ENCODE measurements at places on chromosomes 3 and 15. TPM values are rescaled to one million over a fixed set of nuclear protein-coding genes. Genes with fewer than 3 reads are reported as not detected.

GRCh38 chr15:81092559-81092902 lies 41.5 kb upstream of the CFAP161 start:
- H3K4me3 ChIP-seq: no peak overlapping the region
- no peaks in the 10 kb centered on the region for H3K27me3 ChIP-seq
- H3K27ac ChIP-seq: no peak overlapping the region
- H3K36me3 ChIP-seq: no peaks in the 10 kb centered on the region
- H3K4me1 ChIP-seq: peaks cover 10% of the 10 kb centered on the region

- peaks cover 25% of the 10 kb centered on the region for H3K4me1 ChIP-seq
- H3K4me3 ChIP-seq: peak overlapping the region; percentile 91
- no peak for DNase-seq
- H3K27me3 ChIP-seq: no peaks in the 10 kb centered on the region
These were observed 1.9 kb downstream of the NFKBIZ start for GRCh38 chr3:101851072-101851770.

- H3K36me3 ChIP-seq: no peaks in the 10 kb centered on the region
- peaks cover 8% of the 10 kb centered on the region for H3K4me1 ChIP-seq
- H3K27me3 ChIP-seq: no peaks in the 10 kb centered on the region
- H3K4me3 ChIP-seq: no peak overlapping the region
These were observed 175.0 kb upstream of the MCTP2 start for GRCh38 chr15:94056314-94056713.

GRCh38 chr3:182568261-182568660 lies 225.0 kb upstream of the ATP11B start:
- no peaks in the 10 kb centered on the region for H3K4me1 ChIP-seq
- no peak overlapping the region for H3K27ac ChIP-seq
- DNase-seq: no peak
- no peak overlapping the region for H3K4me3 ChIP-seq
- no peaks in the 10 kb centered on the region for H3K36me3 ChIP-seq
- H3K27me3 ChIP-seq: no peaks in the 10 kb centered on the region

GRCh38 chr15:99185414-99186130 lies 63.8 kb downstream of the TTC23 start:
- no peaks in the 10 kb centered on the region for H3K27me3 ChIP-seq
- no peaks in the 10 kb centered on the region for H3K36me3 ChIP-seq
- no peaks in the 10 kb centered on the region for H3K4me1 ChIP-seq
- no peak overlapping the region for H3K27ac ChIP-seq

GRCh38 chr3:145865399-145866018 lies 295.5 kb downstream of the PLOD2 start:
- H3K36me3 ChIP-seq: no peaks in the 10 kb centered on the region
- no peak for DNase-seq
- no peaks in the 10 kb centered on the region for H3K4me1 ChIP-seq
- H3K27ac ChIP-seq: no peak overlapping the region

The ITGA11 gene
- 15.5 TPM for total RNA-seq

- H3K36me3 ChIP-seq: no peaks in the 10 kb centered on the region
- H3K27me3 ChIP-seq: no peaks in the 10 kb centered on the region
- no peaks in the 10 kb centered on the region for H3K4me1 ChIP-seq
- DNase-seq: no peak
These were observed 44.4 kb downstream of the MECOM start for GRCh38 chr3:169618894-169619792.

GRCh38 chr3:62167566-62168262 lies 205.6 kb downstream of the FEZF2 start:
- no peak for DNase-seq
- H3K4me3 ChIP-seq: no peak overlapping the region
- no peaks in the 10 kb centered on the region for H3K4me1 ChIP-seq
- H3K27me3 ChIP-seq: no peaks in the 10 kb centered on the region
- H3K27ac ChIP-seq: no peak overlapping the region
- H3K36me3 ChIP-seq: no peaks in the 10 kb centered on the region

DNA sequence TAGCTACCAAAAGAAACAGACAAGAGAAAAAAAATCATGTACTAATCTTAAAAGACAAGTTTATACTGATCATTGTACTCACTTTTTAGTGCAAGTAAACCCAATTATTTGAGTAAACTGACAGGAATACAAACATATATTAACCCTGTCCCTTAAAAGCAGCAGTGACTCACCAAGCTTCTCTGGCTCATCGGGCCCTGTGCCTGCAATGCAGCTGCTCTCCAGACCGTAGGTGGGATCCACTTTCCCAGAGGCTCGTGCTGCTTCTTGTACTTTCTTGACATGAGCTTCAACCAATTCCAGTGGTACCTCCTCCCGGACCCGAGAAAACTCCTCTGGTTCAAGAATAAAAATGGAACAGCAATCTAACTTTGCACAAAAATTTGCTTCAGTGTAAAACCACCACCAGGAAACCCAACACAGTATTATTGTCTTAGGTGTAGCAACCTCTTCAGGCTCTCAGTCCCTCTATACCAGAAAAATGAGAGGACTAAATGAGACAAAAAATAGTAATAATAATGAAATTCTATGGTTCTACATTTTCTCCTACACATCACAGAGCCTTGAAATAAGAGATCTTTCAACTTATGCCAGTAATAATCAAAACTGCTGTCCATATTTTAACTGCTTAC lies 82.6 kb upstream of the CSPG5 start:
- H3K27ac ChIP-seq: no peak overlapping the region
- no peaks in the 10 kb centered on the region for H3K4me1 ChIP-seq
- H3K27me3 ChIP-seq: no peaks in the 10 kb centered on the region
- H3K4me3 ChIP-seq: no peak overlapping the region

DNA sequence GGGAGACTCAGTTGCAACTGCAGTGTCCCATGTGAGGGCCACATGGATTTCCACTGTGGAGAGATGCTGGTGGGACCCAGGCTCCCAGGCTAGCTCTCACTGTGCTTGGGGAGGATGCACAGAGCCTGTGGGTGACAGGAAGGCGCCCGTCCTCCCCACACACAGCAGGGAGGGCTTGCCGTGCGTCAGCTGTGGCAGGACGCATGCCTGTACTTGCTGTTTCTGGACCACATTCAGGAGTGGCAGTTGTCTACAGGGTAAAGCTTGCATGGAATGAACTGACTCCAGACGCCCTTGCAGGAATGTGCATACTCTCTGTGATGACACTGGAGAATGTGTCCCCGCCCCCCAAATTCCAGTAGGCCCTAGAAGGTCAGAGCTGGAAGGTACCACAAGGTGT lies 63.8 kb upstream of the SNRPA1 start:
- no peaks in the 10 kb centered on the region for H3K36me3 ChIP-seq
- H3K27ac ChIP-seq: no peak overlapping the region
- H3K4me1 ChIP-seq: no peaks in the 10 kb centered on the region
- no peak for DNase-seq
- no peak overlapping the region for H3K4me3 ChIP-seq
- no peaks in the 10 kb centered on the region for H3K27me3 ChIP-seq
